ENCODE measurements at places on chromosomes 3 and 15.

DNA sequence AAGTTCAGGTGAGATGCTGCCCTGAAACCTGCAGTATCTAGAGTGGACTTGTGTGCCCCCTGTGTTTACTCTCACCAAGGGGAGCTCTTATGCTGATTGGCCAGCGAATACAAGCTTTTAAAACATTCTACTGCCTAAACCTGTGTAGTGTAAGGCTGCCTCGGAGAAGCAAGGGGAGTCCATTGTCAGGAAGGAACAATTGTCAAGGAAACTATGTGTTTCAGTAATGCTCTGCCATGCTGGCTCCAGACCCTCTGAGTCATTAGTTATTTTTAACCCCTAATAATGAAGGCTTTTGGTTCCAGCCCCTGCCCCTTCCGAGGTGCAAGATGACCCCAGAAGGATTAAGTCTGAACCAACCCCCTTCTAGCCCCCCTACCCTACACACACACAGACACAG is 66.1 kb upstream of the CHMP2B start:
- H3K27me3 ChIP-seq = peaks cover 2% of the 10 kb centered on the region
- no peak overlapping the region for H3K4me3 ChIP-seq
- H3K4me1 ChIP-seq = no peaks in the 10 kb centered on the region
- H3K27ac ChIP-seq = no peak overlapping the region
- DNase-seq = no peak

DNA sequence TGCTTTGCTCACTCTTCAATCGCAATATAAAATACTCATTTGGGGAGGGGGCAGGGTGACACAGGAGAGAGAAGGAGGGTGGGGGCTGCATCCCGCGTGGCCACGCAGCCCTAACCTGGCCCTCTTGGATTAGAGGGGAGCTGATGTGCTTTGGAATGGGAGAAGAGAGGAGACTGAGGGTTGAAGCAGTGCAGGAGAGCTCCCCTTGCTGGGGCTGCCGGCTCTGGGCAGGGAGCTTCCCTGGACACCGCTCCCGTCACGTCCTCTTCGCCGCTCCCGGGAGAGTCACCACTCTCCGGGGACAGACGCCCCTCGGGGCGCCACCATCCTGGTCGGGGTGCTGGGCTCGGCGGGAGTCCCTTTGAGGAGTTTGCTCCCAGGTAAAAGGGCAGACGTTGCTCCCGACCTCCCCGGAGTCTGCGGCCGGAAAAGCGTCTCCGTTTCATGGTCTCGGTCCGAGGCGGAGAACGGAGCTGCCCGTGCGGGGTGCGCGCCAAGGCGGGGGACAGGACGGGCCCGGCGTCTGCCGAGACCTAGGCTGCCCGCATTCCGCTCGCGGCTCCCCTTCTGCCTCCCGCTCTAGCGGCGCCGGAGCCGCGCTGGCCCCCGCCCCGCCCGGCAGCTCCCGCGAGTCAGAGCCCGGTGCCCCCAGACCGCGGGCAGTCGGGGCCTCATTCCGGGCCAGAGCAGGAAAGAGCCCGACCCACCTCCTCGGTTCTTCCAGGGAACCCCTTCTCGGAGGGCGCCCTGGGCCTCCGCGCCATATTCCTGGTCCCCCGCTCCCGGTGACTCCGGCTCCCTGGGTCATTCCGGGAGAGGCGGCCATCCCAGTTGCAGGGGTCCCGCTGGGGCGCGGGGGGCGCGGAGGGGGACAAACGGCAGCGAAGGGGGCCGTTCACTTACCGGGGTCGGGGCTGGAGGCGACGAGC is 603 bp downstream of the SLC7A14 start:
- no peaks in the 10 kb centered on the region for H3K36me3 ChIP-seq
- peaks cover 44% of the 10 kb centered on the region for H3K27me3 ChIP-seq
- H3K4me3 ChIP-seq = no peak overlapping the region

DNA sequence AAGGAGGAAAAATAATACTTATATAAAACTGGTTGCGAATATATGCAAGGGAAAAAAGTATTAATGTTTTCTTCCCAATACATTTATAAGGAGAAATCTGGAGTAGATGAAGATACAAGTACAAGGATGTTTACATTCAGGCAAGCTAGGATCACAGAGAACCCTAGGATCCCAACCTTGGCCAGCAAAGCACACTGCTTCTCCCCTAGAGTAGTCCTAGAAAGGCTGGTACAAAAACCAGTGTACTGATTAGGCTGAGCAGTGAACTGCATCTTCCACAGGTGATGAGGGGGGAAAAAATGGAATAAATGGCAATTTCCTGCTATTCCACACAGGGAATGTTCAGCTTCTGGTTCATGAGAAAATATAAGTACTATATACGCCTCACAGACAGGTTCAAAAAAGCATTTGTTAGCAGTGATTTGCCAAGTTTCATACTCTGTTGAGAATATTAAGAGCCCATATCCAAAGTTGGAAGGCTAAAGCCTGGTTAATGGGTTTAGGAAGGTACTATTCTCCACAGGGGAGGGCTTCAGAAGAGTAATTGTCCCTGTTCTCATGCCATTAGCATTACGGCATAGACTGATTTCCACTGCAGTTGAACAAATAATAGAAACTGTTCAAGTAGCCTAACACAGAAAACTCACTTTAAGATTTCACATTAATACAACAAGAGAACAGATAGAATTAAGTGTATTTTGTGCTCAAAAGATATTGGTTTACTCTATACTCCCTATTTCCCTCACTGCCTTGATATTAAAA is 10.4 kb upstream of the NMB start:
- DNase-seq = no peak
- peaks cover 45% of the 10 kb centered on the region for H3K36me3 ChIP-seq
- H3K4me1 ChIP-seq = no peaks in the 10 kb centered on the region

DNA sequence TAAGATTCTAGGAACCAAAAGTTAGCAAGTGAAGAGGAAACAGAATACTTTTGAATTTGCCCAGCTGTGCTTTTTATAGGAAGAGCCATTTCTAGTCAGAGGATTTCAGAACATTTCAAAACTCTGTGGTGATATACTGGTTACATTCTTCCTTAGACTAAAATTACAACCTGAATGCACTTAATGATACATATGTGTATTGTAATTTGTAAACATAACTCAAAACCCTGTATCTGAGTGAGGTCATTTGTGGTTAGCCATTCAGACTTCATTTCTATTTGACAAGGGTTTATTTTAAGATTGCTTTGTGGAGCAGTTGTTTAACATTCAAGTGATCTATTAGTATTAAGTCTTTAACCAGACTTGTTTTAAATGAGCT is 59.4 kb upstream of the TRIM71 start:
- peaks cover 19% of the 10 kb centered on the region for H3K4me1 ChIP-seq
- no peaks in the 10 kb centered on the region for H3K27me3 ChIP-seq
- no peak for DNase-seq
- peak overlapping the region; percentile 61 for H3K27ac ChIP-seq
- H3K36me3 ChIP-seq = peaks cover 13% of the 10 kb centered on the region

DNA sequence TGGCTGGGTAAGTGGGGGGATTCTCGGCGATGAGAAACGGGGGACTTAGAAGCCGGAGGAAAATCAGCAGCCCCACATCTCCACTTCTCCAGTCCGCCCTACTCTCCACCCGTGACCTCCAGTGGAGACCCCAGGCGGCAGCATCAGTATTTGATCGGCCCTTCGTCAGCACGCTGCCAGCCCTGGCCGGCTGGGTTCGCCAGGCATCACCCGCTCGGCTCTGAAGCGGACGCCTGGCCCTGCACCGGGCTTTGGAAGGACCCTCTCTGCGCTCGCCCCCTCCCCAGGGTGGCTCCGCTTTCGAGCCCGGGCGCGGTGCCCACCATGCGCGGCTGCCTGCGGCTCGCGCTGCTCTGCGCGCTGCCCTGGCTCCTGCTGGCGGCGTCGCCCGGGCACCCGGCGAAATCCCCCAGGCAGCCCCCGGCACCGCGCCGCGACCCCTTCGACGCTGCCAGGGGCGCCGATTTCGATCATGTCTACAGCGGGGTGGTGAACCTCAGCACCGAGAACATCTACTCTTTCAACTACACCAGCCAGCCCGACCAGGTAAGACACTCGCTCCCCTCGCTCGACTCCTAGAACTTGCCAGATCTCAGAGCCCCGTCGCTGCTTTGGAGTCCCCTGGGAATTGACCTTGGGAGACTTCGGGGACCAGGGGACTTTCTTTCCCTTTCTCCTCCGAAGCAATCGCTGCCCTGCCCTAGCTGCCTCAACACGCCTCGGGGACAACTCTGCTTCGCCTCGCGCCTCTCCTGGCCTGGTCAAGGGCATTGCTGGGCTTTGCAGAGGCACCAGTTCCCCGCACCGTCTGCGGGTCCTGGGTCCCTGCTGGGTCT is 561 bp downstream of the SIDT1 start:
- H3K27ac ChIP-seq = peak overlapping the region; percentile 98
- no peaks in the 10 kb centered on the region for H3K27me3 ChIP-seq
- peak overlapping the region; percentile 92 for H3K4me3 ChIP-seq
- peaks cover 54% of the 10 kb centered on the region for H3K4me1 ChIP-seq

DNA sequence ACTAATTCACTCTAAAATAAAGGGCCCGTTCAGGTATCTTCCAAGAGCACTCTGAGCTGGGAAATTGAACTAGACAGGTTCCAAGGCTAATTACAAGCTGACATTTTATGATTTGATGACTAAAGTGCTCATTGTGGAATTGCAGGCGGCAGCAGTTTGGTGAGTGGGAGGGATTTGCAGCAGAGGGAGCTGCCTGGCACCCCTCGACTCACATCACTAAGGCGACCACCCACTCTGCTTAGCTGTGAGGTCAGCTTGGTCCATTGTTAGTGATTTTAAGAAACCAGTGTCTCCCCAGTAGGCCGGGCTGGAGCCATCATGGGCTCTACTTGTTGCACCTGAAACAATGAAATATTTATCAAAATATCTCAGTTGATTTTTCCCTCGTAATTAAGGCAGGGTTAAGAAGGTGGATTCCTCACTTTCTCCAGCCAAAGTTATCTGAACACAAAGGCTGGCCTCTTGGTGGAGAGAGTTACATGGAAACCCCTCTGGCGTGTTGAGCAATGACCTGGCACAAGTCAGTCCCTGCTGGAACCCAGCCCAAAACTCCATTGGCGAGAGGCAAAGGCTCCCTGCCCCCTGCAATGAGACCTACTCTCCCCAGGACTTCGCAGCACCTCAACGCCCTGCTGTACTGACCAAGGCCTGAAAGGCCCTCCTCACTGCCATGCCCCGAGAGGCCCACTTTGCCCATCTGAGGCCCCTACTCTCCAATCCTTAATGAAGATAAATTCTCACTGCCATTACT is 65.0 kb upstream of the ATP2B2 start:
- no peak for DNase-seq
- H3K4me1 ChIP-seq = no peaks in the 10 kb centered on the region
- H3K27me3 ChIP-seq = peaks cover 27% of the 10 kb centered on the region
- H3K4me3 ChIP-seq = no peak overlapping the region
- no peaks in the 10 kb centered on the region for H3K36me3 ChIP-seq
- H3K27ac ChIP-seq = no peak overlapping the region

GRCh38 chr3:132161608-132162007 is 126.8 kb upstream of the CPNE4 start:
- no peak overlapping the region for H3K4me3 ChIP-seq
- no peaks in the 10 kb centered on the region for H3K36me3 ChIP-seq
- H3K4me1 ChIP-seq = no peaks in the 10 kb centered on the region
- no peak for DNase-seq
- no peak overlapping the region for H3K27ac ChIP-seq

GRCh38 chr15:89356634-89357298 is 22.1 kb upstream of the POLG start:
- H3K36me3 ChIP-seq = no peaks in the 10 kb centered on the region
- H3K4me1 ChIP-seq = peaks cover 12% of the 10 kb centered on the region
- no peak overlapping the region for H3K27ac ChIP-seq
- DNase-seq = peak; percentile 37
- no peak overlapping the region for H3K4me3 ChIP-seq

GRCh38 chr15:80918196-80918783 is 71.3 kb downstream of the MESD start:
- H3K27ac ChIP-seq = no peak overlapping the region
- peaks cover 24% of the 10 kb centered on the region for H3K4me1 ChIP-seq
- H3K4me3 ChIP-seq = no peak overlapping the region
- DNase-seq = no peak
- peaks cover 5% of the 10 kb centered on the region for H3K27me3 ChIP-seq

DNA sequence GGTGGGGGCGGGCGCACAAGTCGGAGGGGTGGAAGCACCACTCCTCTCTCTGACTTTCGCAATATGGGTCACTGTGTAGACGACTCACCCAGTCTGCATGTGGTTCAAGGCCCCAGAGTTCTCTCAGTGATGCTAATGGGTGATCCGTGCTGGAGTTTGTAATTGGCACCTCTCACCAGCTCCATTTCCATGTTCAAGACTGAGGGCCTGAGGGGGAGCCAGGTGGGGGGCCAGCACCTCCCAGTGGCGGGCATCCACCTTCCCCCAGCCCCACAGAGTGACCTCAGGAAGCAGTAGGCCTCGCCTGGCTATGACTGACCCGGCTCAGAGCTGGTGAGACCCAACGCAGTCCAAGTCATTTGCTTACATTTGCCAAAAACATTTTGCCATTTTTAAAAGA is 230.0 kb upstream of the ST8SIA2 start:
- no peaks in the 10 kb centered on the region for H3K27me3 ChIP-seq
- no peaks in the 10 kb centered on the region for H3K36me3 ChIP-seq
- DNase-seq = no peak
- H3K27ac ChIP-seq = no peak overlapping the region

DNA sequence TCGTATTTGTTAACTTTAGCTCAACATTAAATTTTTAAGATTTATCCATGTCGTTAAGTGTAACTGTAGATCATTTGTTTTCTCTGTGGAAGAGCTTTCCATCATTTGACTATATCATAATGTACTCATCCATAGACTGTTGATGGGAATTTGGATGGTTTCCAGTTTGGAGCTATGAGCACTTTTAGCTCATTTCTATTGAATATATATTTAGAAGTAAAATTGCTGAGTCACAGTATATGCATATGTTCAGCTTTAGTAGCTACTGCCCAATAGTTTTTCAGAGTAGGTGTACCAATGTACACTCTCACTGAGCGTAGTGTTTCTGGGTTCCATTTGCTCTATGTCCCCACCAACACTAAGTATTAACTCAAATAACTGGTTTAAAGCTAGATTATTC is 263.0 kb downstream of the ULK4 start:
- H3K4me3 ChIP-seq = no peak overlapping the region
- H3K4me1 ChIP-seq = no peaks in the 10 kb centered on the region
- H3K36me3 ChIP-seq = no peaks in the 10 kb centered on the region
- no peak overlapping the region for H3K27ac ChIP-seq
- H3K27me3 ChIP-seq = no peaks in the 10 kb centered on the region
- DNase-seq = no peak

DNA sequence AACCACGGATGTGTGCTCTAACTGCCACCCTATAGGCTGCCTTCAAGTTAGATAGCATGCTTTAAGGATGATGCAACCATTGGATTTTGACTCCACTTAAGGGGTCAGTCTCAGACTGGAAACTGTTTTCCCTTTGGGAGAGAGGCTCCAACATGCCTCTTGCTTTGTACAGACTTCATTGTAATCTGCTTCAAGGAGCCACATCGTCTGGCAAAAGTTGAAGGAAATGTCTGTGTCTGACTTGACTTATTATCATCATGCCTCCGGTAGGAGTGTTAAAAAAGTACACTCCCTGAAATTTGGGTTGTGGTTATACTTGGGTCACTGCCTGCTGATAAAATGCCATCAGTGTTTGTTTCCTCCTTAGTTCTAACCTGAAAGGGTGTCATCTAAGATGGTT is 245.4 kb upstream of the CDIN1 start:
- no peak overlapping the region for H3K4me3 ChIP-seq
- H3K27ac ChIP-seq = no peak overlapping the region
- H3K4me1 ChIP-seq = no peaks in the 10 kb centered on the region
- no peaks in the 10 kb centered on the region for H3K27me3 ChIP-seq
- H3K36me3 ChIP-seq = no peaks in the 10 kb centered on the region
- DNase-seq = no peak

- H3K36me3 ChIP-seq = no peaks in the 10 kb centered on the region
- H3K27ac ChIP-seq = no peak overlapping the region
- H3K27me3 ChIP-seq = peaks cover 9% of the 10 kb centered on the region
- DNase-seq = no peak
- peaks cover 2% of the 10 kb centered on the region for H3K4me1 ChIP-seq
These were observed 23.5 kb downstream of the MYH15 start for GRCh38 chr3:108486941-108487340.
